ENCODE measurements at places on chromosomes 7 and 10. TPM values are rescaled to one million over a fixed set of nuclear protein-coding genes. Genes with fewer than 3 reads are reported as not detected.

TMEM72 gene
- not detected for total RNA-seq

- no peak for DNase-seq
Observed at GRCh38 chr7:97630116-97630515, 101.8 kb upstream of the TAC1 start.

UNCX gene
- total RNA-seq, result not detected

DNA sequence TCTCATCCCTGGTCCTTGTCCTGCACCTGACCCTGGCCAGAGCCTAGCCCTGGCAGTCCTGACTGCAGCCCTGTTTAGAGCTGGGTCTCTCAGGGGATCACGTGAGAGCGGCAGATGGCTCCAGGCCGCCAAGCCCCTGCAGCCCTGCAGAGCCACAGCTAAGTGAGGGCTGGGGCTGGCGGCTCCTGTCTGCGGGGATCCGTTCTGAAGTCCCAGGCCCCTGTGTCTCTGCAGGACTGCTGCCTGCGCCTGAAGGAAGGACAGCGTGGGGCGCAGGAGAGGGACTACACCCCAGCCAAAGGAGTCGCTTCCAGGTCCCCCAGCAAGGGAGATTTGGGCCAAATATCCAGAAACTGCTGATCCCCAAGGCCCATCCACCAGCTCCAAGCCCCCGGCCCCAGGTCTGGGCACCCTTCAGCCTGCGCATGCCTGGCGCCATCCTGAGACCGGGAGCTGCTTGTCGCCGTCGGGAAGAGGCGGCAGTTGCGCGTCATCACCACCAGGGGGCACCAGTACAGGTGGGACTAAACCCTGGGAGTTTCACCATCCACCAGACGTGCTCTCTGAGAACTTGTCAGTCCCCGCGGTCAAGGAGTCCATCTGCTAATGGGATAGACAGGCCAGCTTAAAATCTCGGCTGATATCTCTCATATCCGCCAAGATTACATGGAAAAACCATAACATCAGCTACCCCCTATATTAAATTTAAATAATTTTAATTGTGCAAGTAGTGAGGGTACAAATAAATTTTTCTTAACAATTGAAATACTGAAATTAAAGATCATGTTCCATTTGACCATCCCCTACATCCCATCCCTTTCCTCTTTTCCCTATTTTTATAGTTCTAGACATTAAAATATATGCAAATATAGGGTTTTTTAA is 25.1 kb upstream of the GHRHR start:
- DNase-seq, result peak; percentile 96

DNA sequence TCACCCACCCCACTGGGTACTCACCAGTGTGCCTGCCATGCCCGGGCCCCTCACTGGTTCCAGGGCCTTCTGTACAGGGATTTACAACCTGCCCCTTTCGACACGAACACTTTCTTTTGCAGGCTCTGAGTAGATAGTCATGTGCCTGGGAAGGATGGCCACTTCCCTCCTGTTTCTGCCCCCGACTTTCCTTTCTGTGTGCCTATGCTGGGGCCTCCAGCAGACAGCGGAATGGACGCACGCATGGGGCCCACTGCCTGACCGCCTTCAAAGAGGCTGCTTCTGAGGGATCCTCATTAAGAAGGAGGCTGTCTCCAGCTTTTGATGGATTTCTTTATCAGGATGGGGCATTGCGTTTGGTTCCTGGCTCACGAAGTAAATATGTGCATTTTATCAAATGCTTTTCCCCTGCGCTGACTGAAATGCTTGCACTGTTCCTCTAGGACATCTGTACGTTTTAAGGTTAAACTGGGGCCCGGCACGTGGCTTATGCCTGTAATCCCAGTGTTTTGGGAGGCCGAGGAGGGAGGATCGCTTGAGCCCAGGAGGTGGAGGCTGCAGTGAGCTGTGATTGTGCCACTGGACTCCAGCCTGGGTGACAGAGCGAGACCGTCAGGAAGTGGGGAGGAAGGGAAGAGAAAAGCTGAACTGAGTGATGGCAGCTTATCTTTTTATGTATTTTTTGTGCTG is 29.4 kb upstream of the NKX6-2 start:
- peak; percentile 18 for DNase-seq

GRCh38 chr7:36683695-36684357 is 40.5 kb downstream of the AOAH start:
- DNase-seq, result no peak

- DNase-seq, result no peak
Observed at GRCh38 chr7:97226541-97226940, 109.0 kb downstream of the SDHAF3 start.

SAP25 gene
- 7.5 TPM for total RNA-seq

DNA sequence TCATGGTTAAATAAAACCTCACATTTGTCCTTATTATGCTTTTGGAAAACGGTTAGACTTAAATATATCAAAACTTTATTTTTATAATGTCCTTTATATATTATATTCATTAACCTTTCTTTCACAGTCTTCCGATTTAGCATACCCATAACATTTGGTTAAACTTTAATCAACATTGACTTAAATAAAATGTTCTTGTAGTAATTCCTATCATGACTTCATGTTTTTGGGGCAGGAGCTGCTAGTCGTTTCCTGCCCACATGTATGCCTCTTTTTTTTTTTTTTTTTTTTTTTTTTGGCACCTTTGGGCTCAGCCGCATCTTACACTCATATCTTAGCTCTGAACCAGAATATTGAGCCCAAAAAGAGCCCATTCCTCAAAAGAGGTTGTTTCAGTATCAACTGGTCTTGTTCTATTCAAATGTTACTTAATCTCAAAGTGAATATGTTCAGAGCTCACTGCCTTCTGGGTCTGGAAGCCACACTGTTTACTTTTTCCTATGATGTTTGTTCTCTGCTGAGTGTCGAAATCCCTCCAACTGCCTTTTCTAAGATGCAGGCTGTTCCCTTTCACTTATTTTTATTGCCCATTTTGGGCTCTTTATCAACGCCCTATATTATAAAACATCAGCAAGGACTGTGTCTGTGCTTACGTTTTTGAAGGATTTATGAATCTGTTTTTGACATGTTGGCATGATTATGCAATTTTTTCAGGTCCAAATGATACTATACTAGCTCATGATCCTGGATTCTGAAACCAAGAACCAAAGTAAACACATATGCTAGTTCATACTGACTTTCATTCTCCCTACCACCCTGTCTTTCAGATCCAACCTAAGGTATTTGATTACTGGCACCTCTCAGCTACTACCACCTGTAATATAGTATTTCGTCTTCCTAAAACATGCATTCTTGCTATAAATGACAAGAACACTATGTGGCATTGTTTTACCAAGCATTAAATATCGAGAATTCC is 914.4 kb downstream of the PCDH15 start:
- no peak for DNase-seq

DNA sequence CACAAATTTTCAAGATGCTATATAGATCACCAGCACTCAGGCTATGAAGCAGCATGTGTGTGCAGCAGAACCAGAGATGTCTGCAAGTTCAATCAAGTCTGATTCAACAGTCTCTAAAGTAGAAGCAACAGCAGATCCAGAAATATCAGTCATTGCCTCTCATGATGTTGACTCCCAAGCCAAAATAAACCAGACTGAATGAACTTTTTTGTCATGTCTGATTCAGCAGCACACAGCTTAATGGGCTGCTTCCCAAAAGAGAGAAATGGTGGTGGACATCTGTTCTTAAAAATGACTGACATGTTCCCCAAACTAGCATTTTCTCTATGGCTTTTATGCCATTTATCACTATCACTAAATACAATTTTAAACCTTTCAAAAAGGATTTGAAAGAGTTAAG is 53.8 kb downstream of the TMEM26 start:
- DNase-seq, result no peak

DNA sequence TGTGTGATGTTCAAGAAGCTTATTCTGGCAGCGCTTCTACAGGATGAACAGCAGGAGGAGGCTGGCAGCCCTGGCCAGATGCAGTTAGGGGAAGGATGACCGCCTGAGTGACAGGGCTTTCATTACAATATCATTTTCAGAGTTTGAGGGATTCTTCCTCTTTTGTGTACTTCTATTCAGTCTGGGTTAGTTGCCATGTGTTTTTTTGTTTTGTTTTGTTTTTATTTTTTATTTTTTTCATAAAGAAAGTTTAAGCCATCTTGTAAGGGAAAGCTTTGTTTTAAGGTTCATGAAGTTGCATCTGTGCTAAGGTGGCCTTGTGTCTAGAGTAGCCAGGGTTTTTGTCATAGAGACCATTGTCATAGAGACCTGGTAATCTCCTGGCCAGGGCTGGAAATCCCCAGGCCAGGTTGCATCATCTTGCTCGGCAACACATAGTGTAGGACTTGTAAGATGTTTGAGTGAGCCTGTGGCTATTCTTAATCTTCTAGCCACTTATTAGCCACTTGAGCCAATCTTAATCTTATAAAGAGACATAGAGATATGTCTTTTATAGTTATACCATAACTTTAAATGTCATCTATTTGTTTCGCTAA is 230.5 kb upstream of the TMEM229A start:
- no peak for DNase-seq

DNA sequence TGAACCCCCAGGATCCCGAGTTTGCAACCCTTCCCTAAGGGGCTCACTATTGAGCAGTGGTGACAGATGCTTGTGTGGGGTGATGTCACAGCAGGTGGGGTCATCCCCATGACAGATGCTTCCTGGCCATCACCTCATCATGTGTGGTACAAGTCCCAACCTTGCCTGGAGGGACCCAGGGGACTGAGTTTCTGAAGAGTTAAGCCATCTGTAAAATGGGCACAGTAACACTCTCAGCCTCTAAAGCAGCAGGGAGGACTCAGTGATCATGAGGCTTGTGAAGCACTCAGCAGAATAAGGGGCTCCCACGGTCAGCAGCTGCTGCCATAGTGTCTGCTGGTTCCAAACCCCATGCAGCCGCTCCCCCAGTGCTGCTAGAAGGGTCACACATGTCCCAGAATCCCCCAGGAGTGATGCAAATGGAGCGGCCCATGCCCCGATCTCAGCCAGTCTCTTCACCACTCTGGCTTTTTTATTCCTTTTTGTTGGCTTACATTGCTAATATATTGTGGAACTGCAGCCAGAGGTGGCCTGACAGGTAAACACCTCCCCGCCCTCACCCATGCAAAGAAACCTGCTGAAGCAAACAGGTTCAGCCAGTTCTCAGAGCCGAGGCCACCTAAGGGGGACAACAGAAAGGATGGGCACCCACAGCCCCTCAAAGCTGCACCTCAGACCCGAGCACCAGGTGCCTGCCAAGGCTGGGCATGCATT is 102.1 kb upstream of the PDGFA start:
- DNase-seq, result peak; percentile 35

- DNase-seq, result peak; percentile 88
Observed at GRCh38 chr7:149773446-149774236, at the start of gene ZNF467. Gene ZNF467 (minus strand): TSS chr7:149773588. CDS start chr7:149771032, 2,556 bp downstream.

DNA sequence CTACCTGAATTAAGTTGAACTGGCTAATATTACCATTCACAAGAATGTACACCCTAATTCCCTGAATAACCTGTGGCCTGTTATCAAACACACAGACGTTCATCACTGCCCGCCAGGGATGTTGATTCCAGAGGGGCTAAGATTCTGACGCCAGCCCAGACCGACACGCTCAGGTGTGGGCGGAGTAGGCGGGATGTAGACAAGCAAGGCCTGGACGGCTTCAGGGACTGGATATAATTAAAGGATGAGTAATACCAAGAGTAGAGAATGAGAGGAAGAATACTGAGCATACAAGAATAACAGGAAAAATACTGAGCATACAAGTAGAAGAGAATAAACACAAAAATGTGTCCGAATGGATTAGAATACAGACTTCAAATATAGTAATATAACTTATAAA is 29.0 kb downstream of the CUBN start:
- no peak for DNase-seq

DNA sequence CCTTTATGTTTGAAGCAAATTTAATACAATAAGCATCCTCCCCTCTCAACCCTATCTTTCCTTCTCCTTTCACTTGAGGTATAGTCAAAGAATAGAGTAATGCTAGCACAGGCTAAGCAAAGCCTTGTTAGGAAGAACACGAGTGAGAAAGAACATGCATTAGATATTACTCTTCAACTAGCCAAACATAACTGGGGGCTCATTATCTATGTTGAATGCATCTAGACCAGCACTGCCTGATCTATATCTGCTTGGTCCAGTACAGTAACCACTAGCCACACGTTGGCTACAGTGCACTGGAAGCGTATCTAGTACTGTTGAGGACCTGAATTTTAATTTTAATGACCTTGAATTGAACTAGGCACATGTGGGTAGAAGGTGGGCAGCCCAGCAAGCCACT is 21.0 kb downstream of the SFMBT2 start:
- DNase-seq, result no peak

ABCB1 gene
- total RNA-seq, result 2.3 TPM

DNA sequence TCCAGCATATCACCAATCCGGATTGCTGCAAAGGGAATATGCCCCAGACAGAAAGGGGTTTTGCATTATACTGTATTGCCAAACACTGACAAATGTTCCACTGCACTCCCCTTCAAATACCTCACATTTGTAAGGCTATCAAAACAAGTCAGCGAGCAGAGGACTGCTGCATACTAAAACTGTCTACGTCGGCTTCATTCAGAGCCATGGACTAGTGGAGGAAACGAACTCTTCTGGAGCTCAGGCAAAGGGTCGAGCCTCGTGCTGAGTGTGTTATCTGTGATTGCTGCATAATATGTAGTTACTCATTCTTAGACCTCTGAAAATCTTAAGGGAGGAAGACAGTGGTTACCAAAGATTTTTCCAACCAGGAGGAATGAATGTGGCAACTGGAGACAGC is 200.2 kb downstream of the DYNC1I1 start:
- DNase-seq, result no peak

DNA sequence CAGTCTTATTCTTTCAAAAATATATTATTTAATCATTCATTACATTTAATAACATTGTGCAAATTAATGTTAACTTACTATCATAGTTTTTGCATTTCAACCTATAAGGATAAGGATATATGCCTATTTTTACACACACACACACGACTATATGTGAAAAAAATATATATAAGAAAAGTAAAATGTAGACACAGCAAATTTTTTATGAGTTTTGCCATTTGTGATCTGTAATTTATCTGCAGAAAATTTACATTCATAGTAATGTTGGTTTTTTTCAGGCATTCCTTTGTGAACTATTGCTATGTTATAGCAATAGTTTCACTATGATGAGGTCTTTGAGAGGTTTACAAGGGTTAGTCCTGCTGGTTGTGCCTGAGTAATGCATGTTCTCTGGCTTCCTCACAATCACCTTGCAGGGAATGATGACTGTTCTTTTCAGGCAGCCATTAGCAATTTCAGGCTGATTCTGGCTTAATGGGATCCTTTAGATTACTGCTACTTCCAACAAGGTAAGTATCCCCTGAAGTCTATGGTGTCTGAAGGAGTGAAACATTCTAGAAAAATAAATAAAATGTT is 183.7 kb upstream of the CDK1 start:
- DNase-seq, result no peak

GRCh38 chr7:149850716-149851115 is 12.5 kb downstream of the ZNF862 start:
- no peak for DNase-seq

- DNase-seq, result peak; percentile 68
Observed at GRCh38 chr7:155396661-155397060, 61.3 kb upstream of the EN2 start.

PKD2L1 gene
- total RNA-seq, result 1.1 TPM

RAB11FIP2 gene
- total RNA-seq, result 24.7 TPM

- DNase-seq, result no peak
Observed at GRCh38 chr7:116738378-116738777, 66.4 kb downstream of the MET start.

GRCh38 chr7:54429111-54429510 is 113.1 kb upstream of the VSTM2A start:
- no peak for DNase-seq
